Activated T-helper 9 cell treated with anti-CD3 and anti-CD28 coated beads, Interleukin-2, amount 50 U/mL, for 16 hours (primary cell): ENCODE measurements at places on chromosomes 12 and 14.
A peak's percentile ranks its signal among the peaks of the same experiment; 100 is the strongest.

DNA sequence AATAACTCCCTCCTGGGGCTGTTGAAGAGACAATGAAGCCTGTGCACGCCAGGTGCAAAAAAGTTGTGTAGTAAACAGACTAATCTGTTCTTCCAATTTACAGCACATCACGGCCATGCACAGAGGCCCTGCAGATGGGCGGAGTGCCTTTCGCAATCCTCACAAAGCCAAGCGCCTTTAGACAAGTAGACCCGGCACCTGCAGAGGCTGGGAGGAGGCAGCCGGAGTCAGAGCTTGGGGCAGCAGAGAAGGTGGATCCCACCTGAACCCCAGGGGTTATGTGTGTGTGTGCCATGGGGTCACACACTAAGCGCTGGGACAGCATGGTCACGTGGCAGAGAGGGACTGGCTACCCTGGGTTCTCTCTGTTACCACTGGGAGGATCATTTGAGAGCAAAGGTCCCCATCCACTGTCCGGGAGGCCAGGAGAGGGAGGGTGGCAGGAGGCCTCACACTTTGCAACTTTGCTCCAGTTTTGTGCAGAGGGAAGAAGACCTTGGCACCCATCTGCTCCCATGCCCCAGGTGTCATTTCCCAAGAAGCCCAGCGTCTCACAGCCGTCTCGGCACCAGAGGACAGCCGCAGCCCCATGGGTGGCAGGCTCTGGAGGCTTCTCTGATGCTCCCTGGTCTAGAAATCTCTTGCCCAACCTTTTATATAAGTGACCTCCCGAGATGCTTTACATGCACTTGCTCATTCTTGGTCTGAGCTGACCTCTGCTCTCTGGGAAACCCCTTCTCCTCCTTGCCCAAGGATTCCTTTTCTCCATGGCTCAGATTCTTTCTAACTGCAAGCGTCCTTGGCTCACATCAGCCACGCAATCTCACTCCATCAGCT is 80.0 kb upstream of the DICER1 start:
- DNase-seq, result no peak

DNA sequence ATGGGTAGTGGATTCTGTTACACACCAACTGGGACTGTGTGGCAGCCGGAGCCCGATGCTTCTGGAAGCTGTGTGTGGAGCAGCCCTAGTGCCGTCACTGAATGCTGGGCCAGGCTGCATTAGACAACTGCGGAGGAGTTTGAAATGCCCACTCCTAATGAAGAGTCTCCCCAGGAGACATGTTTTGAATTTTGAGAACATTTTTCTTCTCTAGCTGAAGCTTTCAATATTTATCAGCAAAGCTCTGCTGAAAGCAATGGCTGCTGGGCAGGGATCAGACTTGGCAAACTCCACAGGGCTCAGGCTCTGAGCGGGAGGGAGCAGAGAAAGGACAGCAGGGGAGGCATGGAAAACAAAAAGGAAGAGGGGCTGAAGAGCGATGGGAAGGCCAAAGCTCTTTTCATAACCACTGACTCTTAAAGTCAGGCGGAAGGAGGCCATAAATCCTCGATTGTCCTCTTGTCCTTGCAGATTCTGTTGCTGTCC is 189.1 kb downstream of the MON2 start:
- DNase-seq, result no peak

DNA sequence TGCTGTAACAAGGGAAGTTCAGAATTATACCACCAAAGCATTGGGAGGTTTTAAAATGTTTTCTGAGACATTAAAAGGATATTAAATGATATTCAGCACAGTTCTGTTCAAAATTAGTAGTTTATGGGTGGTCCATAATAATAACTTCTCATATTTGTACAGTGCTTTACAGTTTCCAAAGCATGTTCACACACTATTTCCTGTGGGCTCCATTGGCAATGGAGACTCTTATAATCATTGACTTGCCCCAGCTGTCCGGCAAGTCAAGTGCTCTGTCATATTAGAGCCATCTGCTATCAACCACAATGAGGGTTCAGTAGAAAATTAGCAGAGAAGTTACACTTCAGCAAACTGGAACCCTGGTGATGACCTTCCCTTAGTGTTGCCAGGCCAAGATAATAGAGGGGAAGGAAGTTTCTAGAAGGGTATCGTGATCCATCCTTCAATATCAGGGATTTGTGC is 526.6 kb upstream of the CCDC196 start:
- no peak for DNase-seq

DNA sequence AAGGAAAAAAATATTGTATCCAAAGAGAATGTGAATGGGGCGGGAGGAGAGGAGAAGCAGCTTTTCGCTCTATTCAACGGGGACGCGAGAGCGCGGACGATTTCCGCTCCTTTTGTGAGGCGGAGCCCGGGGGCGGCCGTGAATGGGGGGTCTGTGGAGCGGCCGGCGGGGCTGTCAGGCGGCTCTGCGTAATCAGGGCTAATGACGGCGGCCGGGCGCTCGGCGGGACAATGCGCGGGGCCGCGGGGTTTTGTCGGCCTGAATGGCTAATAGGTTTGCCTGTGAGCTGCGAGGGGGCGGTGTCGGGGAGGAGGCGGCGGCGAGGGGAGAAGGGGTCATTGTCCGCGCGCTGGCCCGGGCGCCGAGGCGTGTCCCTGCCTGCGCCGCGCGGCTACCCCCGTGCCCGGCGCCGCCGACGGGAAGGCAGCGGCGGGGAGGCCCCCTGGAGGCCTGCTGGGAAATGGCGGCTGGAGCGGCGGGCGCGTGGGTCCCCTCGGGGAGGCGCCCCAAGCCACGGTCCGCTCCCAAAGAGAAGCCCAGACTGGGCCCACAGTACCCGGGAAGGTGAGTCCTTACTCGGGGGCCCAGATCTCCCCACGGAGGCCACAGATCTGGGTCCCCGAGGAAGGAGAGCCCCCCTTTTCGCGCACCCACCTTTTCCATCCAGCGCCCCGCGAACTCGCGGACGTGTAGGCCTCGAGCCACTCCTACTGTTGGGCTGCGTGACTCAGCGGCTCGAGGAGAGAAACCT is 6.0 kb downstream of the SIX6 start:
- DNase-seq, result no peak

- DNase-seq, result no peak
These were observed 18.6 kb downstream of the C12orf75 start for GRCh38 chr12:105349138-105349537.

DNA sequence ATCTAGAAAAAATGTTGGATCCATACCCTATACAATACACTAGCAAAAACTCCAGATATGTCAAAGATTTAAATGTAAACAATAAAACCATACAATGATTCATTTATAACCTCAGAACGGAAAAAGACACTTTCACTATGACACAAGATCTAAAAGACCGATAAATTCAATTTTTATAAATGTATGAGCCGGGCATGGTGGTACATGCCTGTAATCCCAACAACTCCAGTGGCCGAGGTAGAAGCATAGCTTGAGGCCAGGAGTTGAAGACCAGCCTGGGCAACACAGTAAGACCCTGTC is 2.5 kb upstream of the SOS2 start:
- no peak for DNase-seq

- no peak for DNase-seq
These were observed 177.3 kb downstream of the SLC15A5 start for GRCh38 chr12:16100206-16100605.

DNA sequence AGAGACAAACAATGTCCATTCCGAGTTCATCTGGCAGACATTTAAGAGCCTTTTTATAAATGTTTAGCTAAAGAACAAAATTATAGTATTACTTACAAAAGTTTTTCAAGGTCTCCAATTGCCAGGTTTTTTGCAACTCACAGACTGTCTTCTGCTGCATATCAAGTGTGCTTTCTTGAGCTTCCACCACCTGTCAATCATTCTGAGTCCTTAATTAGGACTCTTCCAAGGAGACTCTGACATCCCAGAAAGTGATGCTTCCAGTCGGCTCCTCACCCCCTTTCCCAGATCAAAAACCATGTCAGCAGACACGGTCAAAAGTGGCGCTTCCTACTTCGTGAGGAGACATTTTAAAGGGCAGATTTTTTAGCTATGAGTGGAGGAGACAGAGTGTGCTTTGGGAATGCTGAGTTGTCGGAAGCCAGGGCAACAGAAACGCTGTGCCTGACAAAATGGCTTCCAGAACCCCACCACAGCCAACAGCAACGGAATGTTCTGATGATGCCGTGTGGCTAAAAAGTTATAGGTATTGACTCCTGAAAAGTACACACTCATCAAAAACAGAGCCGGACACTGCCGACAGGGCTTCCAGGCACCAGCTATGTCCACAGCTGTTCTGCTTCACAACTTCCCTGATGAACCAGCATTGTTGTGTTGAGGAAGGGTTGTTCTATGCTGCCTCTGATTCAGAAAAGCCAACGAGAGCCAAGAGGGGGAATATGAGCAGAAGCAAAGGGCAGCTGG is 116.1 kb upstream of the SLC35F4 start:
- no peak for DNase-seq

DNA sequence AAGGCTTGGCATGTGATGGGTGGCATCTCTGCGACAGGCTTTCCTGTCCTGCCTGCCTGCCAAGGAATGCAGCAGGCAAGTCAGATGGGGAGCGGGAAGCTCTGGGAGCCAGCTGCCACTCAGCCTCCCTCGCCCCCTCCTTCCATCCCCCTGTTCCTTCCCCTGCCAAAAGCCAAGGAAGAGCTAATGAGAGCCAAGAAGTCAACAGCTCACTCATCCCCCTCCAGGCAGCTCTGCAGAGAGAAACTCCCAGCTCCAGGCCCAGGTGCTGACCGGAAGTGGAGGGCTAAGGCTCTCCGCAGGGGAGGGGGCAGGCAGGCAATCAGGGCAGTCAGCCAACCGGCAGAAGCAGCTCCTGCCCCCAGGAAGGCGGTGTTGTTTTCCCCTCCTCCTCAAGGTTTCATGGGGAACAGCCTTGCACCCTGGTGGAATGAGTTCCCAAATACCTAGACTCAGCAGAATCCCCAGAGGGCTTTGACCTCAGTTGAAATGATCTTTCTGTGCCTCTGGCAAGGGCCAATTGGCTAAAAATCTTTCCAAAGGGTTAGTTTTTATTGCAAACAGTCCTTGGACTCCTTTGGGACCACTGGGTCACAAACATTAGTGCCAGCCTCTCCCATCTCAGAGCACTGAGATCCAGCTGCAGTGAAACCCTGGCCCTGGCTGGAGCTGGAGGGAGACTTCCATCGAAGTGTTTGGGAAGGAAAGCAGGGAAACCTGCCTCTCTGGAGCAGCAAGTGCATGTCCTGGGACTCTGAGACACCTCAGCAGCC is 349.1 kb downstream of the DPF3 start:
- DNase-seq, result no peak

GRCh38 chr14:22837750-22838538 is 1.6 kb downstream of the MMP14 start:
- DNase-seq, result no peak

DNA sequence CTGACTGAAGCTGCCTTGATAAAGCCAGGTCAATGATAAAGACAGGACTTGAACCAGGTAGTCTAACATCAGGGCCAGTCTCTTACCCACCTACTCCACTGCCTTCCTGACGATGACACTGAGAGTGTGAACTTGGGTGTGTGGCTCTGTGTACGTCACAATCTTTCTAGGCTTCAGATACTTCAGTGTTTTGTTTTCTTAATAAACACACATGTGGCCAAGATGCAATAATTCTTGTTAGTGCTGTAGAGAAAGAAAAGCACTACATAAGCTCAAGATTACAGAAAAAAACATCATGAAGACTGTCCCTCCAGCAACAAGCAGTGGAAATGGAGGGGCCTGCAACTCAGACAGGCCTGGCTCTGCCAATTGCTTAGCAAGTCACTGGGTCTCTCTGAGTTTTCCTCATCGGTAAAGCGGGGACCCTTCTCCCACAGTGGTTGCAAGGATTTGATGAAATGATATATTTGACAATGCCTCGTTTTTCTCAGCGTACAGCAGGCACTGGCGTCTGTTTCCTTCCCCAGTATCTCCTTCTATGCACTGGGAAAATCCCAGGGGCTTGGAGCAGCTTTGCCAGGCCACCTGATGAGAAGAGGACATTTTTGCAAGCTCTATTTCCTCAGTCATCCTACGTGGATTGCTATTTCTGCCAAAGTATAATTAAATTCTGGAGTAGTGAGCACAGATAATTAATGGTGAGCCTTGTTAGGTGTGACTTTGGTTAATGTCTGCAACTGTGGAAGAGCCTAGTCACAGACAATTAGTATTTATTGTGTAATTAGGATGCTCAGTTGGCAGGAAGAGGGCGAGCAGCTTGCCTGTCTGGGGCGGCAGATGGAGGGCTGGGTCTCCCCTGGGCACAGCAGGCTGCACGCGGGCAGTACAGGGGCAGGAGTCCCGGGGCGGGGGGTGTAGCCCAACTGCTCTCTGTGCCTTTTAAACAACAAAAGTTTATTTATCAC is 55.8 kb upstream of the CHGA start:
- no peak for DNase-seq

- DNase-seq, result no peak
These were observed 6.3 kb upstream of the CDKL1 start for GRCh38 chr14:50402965-50403364.

DNA sequence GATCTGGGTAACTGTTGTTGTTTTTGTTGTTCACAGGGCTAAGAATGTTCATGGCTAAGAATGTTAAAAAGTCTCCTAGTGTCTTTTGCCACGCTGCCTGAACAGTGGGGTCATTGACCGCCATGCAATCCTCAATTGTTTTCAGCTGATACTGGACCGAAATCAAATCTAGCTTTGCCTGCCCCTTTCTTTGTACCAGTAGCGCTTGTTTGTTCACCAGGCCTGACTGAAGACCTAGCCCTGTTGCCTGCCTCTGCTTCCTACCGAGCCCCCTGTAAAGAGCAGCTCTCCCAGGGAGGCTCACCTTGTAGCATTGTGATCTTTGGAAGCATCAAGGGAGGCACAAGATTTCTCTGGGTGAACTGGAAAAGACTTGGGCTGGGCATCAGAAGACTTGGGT is 6.7 kb downstream of the PSEN1 start:
- DNase-seq, result no peak

GRCh38 chr12:130830246-130830551 is 8.9 kb downstream of the STX2 start:
- no peak for DNase-seq

DNA sequence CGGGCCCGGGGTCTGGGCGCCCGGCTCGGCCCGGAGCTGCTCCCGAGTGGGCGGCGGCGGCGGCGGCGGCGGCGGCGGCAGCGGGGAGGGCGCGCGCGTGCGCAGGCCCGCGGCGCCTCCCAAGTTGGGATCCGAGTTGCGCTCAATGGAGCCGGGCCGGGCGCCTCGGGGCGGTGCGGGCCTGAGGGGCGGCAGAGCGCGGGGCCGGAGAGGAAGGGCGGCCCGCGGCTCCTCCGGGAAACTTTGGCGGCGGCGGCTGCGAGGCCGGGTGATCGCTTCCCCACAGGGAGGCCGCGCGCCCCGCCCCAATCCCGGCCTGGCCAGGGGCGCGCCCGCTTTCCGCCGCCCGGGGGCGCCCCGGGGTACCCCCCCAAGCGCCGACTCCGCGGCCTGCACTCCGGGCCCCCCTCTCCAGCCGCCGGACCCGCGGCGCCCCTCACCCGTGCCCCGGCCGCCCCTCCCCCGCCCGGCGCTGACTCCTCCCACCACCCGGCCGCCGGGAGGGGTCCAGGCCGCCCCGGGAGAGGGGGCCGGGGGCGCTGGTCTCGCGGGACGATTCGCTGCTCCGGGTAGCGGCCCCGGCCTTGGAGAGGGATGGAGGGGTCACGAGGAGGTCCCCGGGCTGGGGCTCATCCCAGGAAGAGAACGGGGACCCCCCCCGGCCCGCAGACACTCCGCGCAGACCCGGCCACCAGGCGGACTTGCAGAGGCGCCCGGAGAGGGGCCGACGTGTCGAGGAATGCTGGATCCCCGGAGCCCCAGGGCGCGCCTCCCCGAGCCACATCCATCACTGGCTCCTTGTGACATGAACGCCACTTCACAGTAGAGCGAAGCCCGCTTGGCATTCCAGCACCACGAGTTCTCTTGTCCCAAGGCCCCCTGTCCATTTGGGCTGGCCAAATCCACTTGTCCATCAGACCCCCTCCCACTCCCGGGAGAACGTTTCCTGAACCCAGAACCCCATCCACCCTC is at the start of gene RILPL1:
RILPL1 (minus strand) TSS at position 48 of the 972 bp plus-strand sequence. CDS start 237 bp downstream, outside the sequence.
- peak; percentile 40 for DNase-seq
